ENCODE measurements at places on chromosomes 1 and 21. TPM values are rescaled to one million over a fixed set of nuclear protein-coding genes. Genes with fewer than 3 reads are reported as not detected.
A peak's percentile ranks its signal among the peaks of the same experiment; 100 is the strongest.

Gene CAP1
- 642 TPM for total RNA-seq

Gene LMX1A
- not detected for total RNA-seq

Gene NSL1
- total RNA-seq: 47.9 TPM

- DNase-seq: peak; percentile 49
These were observed 54.9 kb downstream of the DMRTA2 start for GRCh38 chr1:50368179-50369007.

- DNase-seq: no peak
These were observed 219.1 kb upstream of the ZC3H12A start for GRCh38 chr1:37255136-37255795.

- DNase-seq: no peak
These were observed 13.2 kb downstream of the CAPZB start for GRCh38 chr1:19472174-19472573.

- no peak for DNase-seq
These were observed 687.0 kb downstream of the ADGRL2 start for GRCh38 chr1:82487778-82488177.

GRCh38 chr1:52210044-52210443 is 68.2 kb downstream of the ZFYVE9 start:
- no peak for DNase-seq

DNA sequence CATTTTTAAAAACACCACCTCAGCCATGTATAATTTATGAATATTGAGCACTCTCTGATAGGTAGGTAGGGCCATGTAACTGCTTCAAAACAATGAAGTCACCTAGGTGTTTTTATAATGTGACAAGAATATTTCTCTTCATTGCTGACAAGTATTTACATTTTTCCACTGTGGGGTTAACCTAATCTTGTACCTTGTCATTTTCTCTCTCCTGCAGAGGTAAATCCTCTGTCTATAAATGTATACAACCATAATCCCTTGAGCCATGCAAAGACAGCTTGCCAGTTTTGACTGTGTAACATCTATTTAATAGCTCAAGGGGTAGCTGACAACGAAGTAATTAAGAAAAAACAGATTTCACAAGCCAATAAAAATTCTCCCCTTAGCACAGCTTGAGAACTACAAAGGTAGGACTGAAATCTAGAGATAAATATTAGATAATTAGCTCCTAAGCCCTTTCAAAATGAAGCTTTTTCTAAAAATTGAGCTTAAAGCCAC is 137.6 kb upstream of the POGK start:
- no peak for DNase-seq

DNA sequence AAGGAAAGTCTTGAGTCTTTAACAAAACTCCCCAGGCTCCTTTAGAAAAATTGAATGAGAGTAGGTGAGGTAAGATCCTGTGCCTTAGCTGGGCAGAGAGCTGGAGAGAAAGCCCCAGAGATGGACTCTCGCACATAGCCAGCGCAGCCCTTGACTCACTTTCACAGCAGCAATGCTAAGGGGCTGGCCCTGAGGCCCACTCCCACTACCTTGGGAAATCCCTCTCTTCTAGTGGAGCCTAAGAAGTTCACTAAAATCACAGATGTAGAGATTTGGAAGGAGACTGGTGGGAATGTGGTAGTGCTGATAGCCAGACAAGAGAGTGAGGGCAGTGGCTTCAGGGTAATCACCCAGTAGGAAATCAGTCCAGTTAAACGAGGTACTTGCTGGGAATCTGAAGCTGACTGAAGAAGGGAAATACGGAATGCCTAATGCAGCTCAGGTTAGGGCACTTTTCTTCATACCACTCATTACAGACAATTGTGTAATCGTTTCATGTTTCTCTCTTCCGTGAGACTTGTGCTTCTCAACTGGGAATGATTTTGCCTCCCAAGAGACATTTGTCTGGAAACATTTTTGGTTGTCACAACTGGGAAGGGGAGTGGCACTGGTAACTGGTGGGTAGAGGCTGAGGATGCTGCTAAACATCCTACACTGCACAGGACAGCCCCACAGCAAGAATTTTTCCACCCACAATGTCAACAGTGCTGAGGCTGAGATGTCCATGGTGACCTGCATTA is 42.4 kb upstream of the LRRC8C start:
- no peak for DNase-seq

GRCh38 chr1:217369271-217369981 is 261.5 kb downstream of the GPATCH2 start:
- no peak for DNase-seq

- DNase-seq: no peak
These were observed 48.4 kb upstream of the IGSF5 start for GRCh38 chr21:39696618-39697017.

DNA sequence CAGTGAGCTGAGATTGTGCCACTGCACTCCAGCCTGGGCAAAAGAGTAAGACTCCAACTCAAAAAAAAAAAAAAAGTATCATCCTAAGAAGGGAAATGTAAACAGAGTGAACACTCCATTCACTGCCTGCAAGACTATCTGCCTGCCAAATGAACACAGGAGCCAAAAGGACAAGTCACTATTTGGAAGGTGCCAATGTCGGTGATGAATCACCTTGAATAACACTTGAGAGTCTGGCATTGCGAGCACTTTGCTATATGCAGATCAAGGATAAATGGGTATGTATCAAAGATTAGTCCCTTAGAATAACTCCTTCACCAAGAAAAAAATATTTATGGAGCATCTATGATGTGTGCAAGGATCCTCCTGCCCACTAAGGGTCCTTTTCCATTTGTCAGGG is 6.6 kb downstream of the UBR4 start:
- DNase-seq: no peak

- DNase-seq: no peak
These were observed 165.7 kb downstream of the HHIPL2 start for GRCh38 chr1:222382171-222382570.

DNA sequence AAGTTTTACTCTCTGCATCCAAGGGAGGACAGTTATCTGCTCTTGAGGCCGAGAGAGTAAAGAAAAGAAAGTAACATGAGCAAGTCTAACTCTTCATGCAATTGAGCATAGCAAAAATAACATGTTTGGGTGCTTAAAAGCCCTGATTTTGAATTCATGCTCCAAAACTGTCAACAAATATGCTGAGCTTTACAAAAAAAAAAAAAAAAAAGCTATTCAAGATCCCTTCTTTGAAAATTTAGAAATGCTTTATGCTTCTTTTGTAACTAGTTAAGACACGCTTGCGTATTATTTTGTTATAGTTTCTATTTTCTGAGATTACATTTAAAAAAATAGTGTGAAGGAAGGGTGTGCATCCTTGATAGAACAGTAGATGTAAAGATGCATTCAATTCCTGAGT is 1733.0 kb downstream of the MRPL39 start:
- DNase-seq: no peak

DNA sequence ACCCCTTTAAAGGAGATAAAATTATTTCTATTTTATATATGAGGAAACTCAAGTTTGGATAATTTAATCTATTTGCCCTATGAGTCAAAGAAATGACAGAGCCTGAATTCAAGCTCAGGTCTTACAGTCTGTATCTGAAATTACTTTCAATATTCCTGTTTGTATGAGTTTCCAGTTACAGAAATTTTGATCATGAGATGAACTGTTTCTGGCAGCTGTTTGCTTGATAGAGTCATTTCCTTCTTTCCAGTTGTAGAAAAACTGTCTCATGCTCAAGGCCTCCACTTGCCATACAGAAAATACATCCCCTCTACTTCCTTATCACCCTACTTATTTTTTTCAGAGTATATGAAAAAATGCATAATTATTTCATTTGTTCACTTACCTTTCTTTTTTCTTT is 87.6 kb downstream of the PTPRC start:
- no peak for DNase-seq

DNA sequence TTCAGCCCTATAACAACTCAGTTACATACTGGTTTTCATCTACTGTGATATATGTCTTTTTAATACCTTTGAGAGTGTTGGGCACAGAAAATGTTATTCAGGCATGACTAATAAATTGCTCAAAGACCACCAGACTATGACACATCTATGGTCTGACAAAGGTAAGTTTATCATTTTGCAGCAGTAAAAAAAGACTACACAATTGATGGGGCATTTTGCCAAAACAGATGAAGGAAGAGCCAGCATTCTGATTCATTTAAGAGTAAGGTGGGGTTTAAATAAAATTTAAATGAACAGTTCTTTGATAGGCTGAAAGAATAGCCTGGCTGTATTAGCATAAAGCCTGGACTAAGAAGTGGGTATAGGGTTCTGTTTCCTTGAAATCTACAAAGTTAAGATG is 8.8 kb upstream of the RNPC3 start:
- peak; percentile 20 for DNase-seq

DNA sequence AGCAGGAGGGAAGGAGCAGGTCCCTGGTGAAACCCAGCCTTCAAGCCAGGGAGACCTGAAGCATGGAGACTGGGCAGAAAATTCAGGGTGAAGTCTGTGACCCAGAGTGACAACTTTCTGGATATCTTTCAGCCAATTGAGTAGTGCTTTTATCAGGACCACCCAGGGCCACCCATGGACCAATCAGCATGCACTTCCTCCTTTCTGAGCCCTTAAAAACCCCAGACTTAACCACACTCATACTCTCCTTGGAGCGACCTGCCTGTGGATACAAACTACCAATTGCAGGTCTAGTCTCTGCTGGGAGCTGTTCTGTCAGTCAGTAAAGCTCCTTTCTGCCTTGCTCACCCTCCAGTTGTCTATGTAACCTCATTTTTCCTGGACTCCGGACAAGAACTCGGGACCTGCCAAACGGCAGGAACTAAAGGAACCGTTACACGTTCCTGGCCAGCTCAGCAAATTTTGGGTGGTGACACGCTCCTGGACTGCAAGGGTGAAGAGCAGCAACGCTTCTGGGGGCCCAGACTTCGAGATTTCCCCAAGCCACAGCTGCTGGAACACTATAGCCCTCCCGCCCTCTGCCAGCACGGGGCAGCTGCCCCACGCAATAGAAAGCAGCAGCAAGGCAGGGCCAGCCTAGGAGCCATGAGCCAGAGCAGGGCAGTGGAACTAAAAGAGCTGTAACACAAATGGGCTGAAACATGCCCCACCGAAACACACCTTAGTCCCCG is 1183.4 kb downstream of the AMY1C start:
- no peak for DNase-seq

GRCh38 chr1:119869995-119870394 is 26.3 kb downstream of the ADAM30 start:
- DNase-seq: no peak

DNA sequence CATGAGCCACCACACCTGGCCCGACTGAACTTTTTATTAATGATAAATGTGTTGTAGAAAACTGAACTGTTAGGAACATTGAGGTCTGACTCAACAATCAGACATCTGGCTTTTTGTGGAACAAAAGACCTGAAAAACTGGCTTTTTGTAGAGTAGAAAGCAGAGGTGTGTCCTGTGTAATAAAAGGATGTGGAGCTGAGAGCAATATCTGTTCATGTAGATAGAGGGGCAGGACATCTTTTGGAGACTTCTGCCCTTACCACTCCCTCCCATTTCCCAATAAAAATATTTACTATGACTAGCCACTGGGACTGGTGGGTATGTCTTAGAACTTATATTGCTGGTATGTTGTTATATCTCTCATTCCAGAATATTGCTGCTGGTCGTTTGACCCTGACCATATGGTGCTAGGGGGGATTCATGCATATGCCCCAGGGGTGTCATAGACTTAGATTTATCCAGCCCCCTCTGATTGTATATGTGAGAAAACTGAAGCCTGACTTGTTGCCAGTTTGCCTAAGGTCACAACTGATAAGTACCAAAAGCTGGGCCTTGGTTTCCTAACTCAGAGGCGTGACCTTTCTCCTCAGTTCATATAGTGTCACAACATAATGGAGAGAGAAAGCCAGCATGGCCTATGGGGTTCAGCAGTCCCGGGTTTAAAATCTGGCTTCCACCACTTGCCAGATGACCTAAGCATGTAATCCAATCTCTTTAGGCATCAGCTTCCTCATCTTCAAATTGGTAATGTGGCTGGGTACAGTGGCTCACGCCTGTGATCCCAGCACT is 33.5 kb upstream of the PIGV start:
- DNase-seq: no peak

DNA sequence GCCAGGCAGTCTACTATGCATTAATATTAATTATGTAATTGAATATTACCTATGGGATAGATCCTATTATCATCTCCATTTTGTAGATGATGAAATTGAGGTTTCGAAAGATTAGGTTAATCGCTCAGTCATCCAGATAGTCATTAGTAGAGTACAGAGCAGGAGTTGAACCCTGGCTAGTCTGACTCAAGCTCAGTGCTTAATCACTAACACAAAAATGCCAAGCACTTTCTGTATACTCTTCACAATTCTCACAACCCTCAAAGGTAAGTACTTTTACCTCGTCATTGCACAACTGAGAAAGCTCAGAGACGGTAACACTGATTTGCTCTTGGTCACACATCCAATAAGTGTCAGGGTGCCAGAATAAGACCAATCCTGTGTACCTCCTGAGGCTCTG is 280.2 kb upstream of the PLXNA2 start:
- no peak for DNase-seq

DNA sequence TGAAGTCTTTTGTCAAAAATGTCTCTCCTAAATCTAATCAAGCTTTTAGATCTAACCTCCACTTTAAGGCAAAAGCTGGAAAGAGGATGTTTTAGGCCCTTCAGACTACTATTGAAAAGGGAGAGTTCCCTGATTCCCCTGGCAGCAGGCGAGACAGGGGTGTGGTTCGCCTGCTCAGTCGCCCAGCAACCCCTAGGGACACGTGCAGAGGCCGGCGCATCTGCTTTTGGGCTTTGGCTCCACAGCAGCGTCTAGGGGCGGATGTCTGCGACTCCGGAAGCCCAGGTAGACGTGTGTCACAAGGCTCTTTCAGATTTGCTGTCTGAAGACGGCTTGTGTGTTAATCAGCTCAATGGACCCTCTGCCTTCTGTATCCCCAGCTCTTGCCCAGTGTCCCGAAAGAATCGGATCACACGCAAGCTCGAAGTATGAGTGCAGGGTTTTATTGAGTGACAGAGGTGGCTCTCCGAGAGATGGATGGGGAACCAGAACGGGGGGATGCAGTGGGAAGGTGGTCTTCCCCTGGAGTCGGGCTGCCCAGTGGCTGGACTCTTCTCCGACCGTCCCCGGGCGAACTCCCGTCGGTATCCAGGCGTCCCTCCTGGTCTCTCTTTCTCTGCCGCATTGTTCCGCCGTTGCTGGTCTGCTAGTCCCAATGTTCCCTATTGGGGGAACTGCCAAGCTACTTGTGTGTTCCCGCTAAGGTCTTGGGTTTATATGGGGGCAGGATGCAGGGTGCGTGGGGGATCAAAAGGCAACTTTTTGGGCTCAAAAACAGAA is 45.5 kb downstream of the OLFML2B start:
- no peak for DNase-seq

DNA sequence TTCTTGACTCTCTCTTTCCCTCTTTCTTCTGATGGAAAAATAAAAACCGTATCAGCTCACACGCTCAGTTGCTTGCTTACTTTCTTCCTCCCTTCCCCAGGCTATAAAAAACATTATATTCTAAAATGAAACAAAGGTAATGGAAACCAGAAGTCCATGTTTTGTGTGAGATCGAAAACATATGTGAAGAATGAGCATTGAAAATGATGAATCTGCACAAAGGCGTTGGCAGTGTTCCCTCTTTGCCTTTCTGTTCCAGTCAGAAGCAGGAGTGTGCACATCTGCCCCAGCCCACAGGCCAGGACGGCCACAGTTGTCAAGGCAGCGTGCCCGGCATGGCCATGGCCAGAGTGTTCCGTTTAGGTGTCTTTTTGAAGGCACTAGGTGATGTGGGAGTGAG is 185.3 kb upstream of the USP24 start:
- DNase-seq: no peak

GRCh38 chr1:5744911-5745799 is 247.1 kb downstream of the NPHP4 start:
- no peak for DNase-seq

GRCh38 chr1:40451238-40451585 is 936 bp downstream of the ZFP69B start:
- no peak for DNase-seq

GRCh38 chr1:2981981-2982614 is 39.2 kb upstream of the ACTRT2 start:
- peak; percentile 41 for DNase-seq
